ENCODE measurements at places on chromosomes 2 and 18. TPM values are rescaled to one million over a fixed set of nuclear protein-coding genes. Genes with fewer than 3 reads are reported as not detected.

DNA sequence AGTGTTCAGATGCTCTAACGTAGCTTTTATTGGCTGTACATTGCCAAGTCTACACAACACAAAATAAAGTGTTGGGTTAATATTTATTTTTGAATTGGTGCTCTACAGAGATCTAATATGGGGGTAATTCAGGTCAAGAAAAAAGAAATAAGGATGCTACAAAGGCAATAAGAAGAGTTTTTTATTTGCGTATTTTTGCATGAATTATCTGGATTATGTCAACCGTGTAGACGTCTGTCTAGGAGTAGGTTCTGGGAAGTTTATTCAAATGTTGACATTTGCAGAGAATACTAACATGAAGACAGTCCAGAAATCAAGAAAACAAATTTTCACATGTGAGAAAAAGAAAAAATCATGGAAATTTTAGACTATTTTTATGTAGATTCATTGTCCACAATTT is 876.7 kb upstream of the POU3F3 start:
- no peak for DNase-seq

DNA sequence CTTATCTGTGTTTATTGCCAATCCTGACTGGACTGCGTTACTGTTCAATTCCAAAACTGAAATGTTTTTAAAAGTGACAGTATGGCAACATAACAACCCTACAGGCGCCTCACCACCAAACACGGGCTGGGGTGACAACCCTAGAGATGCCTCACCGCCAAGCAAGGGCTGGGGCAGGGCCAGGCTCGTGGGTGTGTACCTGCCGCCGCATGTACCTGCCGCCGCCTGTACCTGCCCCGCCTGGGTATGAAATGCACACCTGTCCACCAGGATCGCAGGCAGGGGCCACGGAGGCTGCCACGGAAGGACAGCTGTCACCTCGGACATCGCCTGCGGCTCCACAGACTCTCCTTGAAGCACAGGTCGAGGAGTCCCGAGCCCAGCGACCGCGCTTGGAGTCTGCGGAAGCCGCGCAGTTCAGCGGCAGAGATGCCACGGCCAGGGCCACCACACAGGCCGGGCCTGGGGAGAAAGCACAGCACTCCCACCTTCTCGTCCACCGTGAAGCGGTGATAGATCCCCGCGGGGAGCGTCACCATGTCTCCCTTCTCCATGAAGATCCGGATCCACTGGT is 18.9 kb downstream of the ADI1 start:
- no peak for DNase-seq

- DNase-seq = no peak
Measured at GRCh38 chr2:169189132-169189531, 119.8 kb downstream of the DHRS9 start.

The ALLC gene
- total RNA-seq = not detected

The LCT gene
- not detected for total RNA-seq

Measured in pulmonary artery endothelial cell (primary cell).